ENCODE measurements at places on chromosomes 1 and 21.
A peak's percentile ranks its signal among the peaks of the same experiment; 100 is the strongest.

DNA sequence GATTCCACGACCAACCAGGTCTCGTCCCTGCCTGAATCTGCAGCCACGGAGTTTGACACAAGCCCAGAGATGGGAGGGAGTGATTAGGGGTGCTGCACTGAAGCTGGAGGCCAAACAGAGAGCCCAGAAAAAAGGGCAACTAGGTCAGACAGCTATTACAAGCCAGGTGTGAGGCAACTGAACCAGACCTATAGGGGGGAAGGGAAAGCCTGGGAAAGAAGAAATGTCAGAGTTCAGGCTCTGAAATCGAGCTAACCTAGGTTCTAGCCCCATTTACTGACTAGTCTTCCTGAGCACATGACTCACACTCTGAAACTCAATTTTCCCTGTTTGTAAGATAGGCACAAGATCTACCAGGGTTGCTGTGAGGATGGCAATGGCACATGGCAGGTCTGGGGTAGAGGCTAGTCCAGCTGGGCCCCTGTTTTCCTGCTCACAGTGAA is 1.7 kb downstream of the DHCR24 start:
- DNase-seq = no peak

DNA sequence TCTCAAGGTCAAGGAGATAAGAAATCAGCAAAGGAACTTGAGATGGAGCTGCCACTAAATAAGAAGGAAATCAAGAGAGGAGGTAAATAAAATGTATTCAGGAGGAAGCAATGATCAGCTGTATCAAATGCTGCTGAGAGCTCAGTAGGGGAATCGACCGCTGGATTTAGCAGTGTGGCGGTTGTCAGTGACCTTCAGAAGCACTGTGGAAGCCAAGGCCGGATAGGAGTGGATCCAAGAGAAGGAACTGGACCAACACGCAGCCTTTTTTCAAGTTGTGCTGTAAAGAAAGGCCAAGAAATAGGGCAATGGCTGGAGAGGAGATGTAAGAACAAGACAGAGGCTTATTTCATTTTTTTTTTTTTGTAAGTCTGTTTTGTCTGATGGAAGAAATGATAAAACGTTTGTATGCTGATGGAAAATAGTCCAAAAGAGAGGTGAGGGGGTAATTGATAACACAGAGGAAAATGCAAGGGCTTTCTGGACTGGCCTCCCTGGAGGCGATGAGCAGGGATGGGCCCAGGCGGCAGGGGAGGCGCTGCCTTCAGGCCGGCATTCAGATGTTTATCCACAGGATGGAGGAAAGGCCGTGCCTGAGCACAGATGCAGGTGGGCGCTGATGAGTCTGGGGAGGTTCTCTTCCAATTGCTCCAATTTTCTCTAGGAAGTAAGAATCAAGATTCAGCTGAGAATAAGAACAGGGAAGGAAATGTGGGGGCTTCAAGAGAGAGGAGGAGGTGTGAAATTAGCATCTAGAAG is 17.5 kb upstream of the FAM43B start:
- no peak for DNase-seq

DNA sequence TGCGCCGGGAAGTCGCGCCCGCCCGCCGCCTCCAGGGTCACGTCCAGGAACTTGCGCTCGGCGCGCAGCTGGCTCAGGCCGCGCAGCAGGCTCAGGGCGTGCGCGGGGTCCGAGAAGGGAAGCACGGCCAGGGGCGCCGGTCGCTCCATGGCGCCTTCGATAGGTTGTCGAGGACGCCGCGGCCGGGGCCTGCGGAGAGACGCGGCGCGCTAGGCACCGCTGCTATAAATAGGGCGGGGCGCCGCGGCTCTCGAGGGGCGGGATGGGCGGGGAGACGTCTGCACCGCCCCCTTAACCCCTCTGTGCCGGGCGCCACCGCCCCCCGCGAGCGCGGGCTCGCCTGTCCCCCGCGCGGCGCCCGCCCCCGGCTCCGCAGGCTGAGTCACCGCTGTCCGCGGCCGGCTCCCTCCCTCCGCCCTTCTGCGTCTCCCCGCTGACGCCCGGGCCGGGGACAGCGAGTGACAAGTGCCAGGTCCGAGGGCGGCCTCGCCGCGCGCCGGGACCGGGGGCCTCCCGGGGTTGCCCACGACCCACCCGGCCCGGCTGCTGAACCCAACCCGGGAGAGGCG is at the start of gene KLHL21:
TSS of gene KLHL21 (minus strand) at position 201 of the 569 bp plus-strand sequence. CDS start at position 149, 52 bp downstream.
- peak; percentile 82 for DNase-seq

DNA sequence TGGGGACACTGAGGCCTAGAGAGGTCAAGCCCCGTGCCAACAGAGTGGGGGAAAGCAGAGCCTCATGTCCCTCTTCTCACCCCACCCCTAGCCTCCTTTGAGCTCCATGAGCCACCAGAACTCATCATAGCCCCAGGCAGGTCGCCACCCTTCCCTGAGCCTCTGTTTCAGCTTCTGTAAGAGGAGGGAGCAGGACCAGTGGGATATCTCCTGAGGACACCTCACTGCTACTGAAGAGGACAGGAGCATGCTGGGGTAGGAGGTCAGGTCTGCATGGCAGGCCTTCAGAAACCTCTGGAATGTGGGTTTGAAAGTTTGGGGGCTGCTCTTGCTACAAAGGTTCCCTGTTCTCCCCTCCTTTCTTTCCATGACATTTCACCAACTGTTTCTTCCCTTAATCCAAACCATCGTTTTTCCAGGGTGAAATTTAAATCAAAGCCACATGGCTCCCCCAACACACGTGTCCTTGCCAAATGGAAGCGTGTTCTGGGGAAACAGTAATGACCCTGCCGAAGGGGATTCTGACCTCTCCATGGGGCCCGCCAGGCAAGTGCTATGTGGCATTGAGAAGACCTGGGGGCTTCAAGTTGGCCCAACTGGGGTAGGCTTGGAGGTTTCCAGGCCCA is 88.1 kb upstream of the RUNX3 start:
- no peak for DNase-seq

- no peak for DNase-seq
These were observed 79.5 kb upstream of the BACH1 start for GRCh38 chr21:29219165-29219770.
